Stimulated activated CD8-positive, alpha-beta memory T cell treated with anti-CD3 and anti-CD28 coated beads, Interleukin-2, amount 100 ng/mL, for 1 hour (primary cell): ENCODE measurements at places on chromosomes 16 and 17.

DNA sequence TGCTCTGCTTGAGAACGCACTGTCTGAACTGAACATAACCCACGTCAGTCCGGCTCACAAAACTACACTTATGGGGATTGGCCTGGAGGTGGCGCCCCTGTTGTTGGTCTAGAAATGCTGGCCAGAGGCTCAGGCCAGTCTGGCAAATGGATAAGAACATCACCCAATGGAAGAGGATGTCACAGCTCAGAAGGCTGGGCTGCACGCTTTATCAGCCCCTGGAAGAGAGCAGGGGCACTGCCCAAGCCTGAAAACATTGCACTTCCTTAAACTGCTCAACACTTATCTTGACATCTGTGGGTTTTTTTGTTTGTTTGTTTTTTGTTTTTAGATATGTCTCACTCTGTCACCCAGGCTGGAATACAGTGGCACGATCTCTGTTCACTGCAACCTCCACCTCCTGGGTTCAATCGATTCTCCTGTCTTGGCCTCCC, 24.8 kb upstream of the BPTF start:
- peak; percentile 9 for DNase-seq

DNA sequence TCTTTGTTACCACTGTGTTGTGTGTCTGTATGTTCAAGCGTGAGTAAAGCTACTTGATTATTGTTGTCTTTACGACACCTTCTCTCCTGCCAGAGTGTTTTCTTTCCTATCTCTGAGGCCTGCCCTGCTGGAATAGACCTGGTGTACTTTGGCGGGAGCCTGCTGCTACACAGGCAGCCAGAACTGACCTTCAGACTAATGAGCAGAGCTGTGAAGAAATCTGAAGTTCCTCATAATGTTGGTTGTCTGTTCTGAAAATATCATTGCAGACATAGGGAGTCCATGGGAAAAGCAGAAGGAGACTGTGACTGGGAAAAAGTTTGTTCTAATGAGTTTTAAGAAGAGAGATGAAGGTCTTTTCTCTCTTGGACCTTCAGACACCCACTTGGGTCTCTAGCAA, 9.8 kb downstream of the RHOT1 start:
- no peak for DNase-seq

DNA sequence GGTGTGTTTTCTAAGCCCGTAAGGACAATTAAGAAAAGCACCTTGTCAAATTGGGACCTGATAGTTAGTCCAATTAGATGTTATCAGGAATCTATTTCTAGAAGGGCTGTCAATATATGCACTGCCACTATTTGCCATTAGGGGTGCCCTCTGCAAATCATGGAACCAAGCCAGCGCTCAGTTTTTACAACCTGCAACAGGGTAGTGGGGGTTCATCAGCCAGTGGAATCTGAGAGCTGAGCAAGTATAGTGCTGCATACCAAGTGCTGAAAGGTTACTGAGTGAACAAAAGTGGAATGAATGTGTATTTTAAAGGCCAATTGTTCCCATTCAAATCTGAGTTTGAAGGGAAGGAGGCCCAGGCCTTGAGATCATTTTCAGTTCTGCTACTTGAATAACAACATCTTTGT, 10.4 kb downstream of the PRR11 start:
- DNase-seq, result no peak

GRCh38 chr17:7932949-7933348, 943 bp downstream of the CNTROB start:
- no peak for DNase-seq

GRCh38 chr16:27332105-27332504, 18.3 kb downstream of the IL4R start:
- no peak for DNase-seq

DNA sequence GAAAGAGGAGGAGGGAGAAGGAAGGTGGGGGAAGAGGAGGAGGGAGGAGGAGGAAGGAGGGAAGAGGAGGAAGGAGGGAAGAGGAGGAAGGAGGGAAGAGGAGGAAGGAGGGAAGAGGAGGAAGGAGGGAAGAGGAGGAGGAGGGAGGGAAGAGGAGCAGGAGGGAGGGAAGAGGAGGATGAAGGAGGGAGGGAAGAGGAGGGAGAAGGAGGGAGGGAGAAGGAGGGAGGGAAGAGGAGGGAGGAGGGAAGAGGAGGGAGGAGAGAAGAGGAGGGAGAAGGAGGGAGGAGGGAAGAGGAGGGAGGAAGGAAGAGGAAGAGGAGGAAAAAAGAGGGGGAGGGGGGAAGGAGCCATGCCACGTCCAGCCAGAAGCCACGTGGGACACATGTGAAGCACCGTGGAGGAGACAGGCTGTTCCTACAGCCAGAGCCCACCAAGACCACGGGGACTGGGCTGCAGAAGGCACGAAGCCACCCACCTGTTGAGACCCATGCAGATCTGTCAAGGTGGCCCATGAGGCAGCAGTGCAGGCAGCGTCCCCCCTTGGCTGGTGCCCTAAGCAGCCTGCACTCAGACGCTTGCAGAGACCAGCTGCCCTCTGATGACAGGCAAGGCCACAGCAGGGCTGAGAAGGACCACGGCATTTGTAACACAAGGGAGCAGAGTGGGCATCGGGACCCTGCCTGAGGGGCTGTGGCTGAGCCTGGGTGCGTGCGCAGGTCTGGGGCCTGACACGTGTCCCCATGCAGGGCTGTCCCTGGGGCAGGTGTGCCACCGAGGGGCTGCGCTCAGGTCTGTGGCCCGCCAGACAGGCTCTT, 10.3 kb downstream of the NDUFAF8 start:
- DNase-seq, result no peak

- no peak for DNase-seq
Observed at GRCh38 chr16:28085389-28086171, 22.1 kb upstream of the GSG1L start.

DNA sequence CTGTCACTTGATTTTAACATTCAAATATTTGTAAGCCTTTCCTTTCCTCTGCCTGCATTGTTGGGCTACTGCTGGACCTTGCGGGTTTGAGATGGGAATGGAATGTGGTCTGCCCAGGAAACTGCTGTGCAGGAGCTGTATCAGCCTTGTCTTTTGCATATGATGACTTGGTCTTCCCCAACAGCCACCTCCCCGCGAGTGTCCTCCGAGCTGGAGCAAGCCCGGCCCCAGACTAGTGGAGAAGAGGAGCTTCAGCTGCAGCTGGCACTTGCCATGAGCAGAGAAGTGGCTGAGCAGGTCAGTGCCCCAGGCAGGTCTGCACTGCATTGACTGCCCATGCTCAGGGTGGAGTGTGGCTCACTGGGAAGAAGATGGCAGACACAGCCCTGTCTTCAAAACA, 52.8 kb downstream of the B9D1 start:
- DNase-seq, result no peak

DNA sequence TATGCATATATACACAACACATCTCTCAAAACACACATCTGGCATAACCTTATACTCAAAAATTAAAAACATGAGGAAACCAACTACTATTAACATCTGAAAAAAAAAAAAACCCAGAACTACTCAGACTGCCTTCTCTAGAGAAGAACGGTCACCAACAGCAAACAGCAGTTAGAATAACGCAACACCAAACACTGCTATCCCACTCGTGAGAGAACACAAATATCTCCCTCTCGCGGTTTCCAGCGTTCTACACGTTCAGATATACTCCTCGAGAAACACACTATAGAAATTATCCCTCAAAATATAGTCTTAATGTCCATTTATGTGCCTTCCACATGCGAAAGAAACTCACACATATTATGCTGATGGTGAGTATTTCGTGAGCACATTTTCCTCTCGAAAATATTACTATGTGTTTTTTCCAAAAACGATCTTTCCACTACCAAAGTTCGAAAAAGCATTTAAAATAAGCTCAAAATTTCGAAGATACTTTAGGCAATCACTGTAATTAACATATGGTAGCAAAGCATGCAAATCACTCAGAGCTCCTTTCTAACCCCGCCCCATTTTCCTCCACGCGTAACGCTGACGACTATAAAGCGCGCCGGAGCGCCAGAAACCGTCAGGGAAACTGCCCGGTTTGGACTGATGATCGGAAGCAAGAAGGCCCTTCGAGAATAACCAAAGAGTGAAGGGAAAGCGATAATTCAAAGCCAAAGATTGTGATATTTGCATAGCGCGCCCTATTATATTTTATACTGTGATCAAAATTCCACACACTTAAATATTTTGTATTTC, 60.1 kb downstream of the TEX14 start:
- peak; percentile 91 for DNase-seq

- DNase-seq, result no peak
Observed at GRCh38 chr16:86090461-86091170, 191.7 kb downstream of the IRF8 start.

- no peak for DNase-seq
Observed at GRCh38 chr17:61457226-61457983, 5.2 kb downstream of the TBX4 start.

DNA sequence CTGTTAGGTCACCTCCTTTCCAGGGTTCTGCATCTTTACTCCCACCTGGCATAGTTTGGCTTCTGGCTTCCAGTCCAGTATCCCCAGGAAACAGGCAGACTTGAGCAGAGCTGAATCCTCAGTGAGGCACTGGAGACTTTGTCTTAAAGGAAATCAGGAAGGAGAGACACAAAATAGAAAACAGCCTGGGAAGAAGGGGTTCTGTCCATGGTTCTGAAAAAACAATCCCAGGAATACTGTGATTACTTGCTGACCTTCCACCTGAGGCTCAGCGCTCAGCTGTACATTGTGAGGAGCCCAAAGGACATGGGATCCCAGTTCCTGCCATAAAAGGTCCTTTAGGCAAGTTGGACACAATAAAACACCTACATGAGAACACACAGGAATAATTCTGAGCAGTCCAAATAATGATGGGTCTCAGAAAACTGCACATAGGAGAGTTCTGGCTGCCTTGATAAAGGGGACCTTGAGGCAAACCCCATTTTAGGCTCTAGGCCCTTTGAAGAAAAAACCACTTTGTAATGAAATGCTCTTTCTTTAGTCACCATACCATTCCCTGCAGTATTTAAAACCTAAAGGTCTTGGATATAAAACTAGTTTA, 81.4 kb upstream of the CRHR1 start:
- DNase-seq, result no peak

DNA sequence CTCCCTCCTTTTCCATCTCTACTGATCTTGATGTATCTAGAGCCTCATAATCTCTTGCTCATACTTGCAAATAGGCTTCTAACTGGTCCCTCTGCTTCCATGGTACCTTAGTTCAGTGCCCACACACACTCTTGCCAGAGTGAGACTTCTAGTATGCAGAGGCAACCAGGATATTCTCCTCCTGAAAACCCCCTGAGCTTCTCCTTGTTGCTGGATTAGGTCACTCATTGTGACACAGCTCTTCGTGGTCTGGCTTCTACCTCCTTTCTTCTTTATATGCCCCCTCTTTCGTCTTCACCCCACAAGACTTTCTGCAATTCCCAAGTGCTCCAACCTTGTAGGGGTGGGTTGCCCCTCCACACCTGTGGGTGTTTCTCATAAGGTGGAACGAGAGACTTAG, 2.5 kb upstream of the FAM20A start:
- no peak for DNase-seq

DNA sequence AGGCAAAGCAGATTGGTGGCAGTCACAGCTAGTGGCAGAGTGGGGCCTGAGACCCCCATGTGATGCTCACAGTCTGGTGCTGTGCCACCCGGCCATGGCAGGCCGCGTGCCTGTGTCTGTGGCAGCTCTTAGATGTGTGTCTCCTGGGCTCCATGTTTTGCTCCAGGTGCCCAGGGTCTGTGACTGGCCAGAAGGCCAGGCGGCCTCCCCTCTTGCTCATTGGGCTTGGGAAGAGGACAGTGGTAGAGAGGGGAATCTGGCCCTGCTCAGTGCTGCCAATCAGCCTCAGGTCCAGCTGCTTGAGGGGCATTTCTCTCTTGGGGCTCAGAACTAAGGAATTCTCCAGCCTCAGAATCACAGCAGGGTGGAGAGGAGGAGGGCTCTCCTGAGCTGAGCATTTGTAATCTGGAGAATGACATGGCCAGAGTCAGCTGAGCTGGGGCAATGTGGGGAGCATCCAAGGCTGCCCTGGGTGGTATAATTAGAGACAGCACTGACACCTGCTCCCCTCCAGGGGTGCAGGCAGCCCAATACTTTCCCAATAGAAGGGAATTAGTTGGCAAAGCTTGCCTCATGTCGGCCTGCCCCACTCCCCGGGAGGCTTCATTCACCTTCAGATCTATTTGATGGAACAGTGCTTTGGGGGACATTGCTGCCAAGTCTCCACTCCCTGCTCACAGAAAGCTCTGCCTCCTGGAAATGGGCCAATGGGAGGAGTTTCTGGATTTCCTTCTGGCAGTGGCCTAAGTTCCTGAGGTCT, 2.7 kb upstream of the LASP1NB start:
- DNase-seq, result no peak

GRCh38 chr17:74296548-74296936, 22.5 kb downstream of the DNAI2 start:
- no peak for DNase-seq

GRCh38 chr17:64377769-64378282, 12.8 kb downstream of the PECAM1 start:
- no peak for DNase-seq

DNA sequence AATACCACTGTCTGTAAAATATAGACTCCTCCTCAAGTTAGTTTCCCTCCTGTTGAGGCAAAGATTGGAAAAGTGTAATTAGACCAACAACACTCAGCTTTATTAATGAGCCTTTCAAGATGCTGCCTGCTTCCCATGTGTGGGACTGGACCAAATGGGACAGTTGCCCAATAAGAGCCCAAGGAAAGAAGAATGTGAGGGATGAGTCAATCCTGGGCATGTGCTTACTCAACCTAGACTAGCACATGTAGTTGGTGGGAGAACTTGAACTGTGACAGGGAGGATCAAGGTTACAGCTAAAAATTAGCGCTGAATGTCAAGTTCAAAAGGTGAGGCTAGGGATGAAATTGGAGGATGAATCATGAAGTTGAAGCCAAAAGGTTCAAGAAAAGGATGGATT, 435.5 kb downstream of the CA10 start:
- no peak for DNase-seq

- DNase-seq, result no peak
Observed at GRCh38 chr17:58415371-58416055, 1.8 kb downstream of the RNF43 start.

DNA sequence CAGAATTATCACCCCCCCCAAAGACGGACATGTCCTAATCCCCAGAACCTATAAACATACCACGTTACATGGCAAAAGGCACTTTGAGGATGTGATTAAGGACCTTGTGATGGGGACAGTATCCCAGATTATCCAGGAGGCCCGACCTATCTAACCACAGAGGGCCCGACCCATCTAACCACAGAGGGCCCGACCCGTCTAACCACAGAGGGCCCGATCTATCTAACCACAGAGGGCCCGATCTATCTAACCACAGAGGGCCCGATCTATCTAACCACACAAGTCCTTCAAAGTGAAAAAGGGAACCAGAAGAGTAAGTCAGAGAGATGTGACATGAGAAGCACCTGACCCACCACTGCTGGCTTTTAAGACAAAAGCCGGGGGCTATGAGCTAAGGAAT, 56.8 kb downstream of the ANKFY1 start:
- DNase-seq, result no peak

DNA sequence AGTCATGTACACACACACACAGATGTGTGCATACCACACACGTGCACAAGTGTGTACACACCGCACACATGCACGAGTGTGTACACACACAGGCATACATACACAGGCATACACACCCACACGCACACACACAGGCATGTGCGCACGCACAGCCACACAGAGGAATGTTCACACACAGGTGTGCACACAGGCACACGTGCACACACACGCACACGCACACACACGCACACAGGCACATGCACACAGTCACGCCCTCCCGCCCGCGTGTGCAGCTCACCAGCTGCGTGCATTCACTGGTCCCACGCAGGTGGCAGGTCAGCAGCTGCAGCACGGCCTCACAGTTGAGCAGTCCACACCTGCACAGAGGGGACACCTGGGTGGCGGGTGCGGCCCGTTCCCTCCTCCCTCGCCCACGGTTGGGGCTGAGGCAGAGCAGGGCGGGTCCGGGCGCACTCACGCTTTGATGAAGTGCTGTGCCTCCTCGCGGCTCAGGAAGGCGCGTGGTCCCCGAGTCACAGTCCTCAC, 7.7 kb downstream of the TEPSIN start:
- no peak for DNase-seq
